ENCODE measurements at places on chromosomes 3 and 15.

- DNase-seq = no peak
Measured at GRCh38 chr15:68593828-68594532, 15.2 kb downstream of the CORO2B start.

- no peak for DNase-seq
Measured at GRCh38 chr3:127675651-127676391, 3.1 kb downstream of the ABTB1 start.

- DNase-seq = no peak
Measured at GRCh38 chr3:147462856-147463255, 53.7 kb downstream of the ZIC1 start.

DNA sequence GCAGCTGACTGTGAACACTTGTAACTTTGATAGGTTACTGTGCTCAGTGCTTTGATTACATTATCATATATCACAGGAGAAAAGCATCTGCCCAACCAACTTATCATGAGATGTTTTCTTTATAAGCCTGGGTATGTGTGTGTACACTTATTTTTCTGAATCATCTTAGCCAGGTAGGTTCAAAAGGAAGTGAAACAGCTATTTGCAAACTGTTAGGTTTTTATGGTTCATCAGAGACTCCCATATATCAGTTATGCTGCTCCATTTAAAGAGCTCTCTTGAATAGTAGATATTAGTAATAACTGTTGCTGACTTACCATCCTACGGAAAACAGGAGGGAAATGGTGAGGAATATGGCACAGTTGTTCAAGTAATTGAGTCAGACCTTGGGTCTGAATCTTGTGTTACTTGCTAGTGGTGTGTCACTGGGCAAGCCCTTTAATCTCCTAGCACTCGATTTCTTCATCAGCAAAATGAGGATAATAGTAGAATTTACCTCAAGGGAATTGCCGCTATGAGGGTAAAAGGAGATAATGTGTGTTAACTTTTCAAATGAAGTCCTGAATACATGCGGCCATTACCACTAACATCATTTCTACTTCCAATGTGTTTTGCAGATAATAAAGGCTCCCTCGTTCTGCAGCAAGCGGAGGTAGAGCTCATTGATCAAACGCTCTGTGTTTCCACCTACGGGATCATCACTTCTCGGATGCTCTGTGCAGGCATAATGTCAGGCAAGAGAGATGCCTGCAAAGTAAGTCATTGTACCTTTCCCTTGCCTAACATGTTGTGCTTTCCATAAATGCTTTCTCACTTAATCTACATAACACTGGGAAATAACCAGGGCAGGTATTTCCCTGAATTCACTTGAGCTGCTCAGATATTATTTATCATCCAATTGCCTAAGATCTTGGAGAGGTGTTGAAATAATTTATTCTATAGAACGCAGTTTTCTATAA is 7.8 kb upstream of the C3orf52 start:
- DNase-seq = no peak

- no peak for DNase-seq
Measured at GRCh38 chr15:74409225-74409624, 24.5 kb downstream of the SEMA7A start.

GRCh38 chr3:80395023-80395422 is 627.2 kb upstream of the ROBO1 start:
- no peak for DNase-seq

DNA sequence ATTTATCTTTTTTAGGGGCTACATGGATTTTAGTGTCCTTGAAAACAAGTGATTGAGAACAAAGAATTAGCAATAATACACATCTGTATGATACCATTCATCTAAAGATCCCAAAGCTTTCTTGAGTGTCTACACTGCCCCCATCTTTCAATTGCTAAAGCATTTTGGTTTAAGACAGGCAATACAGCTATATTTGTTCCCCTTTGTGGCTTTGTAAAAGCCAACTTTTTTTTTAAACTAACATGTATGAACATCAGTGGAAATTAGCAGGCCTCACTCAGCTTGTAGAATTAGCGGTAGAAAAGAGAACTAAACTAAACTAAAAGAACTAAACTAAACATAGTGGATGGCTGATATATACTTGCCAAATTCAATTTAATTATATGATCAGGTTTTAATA is 449.6 kb downstream of the MECOM start:
- DNase-seq = no peak

GRCh38 chr15:29925227-29926082 is 103.2 kb upstream of the TJP1 start:
- DNase-seq = peak; percentile 24

DNA sequence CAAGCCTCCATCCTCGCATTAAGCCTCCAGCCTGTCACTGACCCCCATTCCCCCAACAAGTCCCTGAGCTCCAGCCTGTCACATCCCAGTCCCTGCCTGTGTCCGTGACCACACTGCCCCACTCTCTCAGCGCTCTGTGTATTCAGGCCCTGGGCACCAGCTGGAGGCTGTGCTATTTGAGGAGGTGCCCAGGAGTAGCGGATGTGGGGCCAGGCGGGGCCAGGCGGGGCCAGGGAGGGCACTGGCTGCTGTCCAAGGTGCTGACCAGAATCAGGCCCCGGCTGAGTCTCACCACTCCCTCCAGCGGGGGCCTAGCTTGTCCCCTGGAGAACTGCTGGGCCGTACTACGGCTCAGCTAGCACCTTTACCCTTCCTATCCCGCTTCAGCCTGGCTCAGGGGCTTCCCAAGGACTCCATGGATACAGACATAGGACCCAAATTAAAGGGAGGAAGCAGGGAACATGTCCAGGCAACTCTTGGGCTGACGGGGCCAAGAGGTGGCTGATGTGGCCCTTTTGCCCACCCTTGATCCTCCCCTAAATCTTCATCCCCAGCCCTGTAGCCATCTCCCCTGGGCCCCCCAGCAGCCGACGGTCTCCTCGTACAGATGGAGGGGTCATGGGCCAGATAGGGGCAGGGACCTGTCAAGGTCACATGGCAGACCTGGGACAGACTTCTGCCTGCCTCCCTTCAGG is 1.1 kb downstream of the HHATL start:
- DNase-seq = peak; percentile 78

DNA sequence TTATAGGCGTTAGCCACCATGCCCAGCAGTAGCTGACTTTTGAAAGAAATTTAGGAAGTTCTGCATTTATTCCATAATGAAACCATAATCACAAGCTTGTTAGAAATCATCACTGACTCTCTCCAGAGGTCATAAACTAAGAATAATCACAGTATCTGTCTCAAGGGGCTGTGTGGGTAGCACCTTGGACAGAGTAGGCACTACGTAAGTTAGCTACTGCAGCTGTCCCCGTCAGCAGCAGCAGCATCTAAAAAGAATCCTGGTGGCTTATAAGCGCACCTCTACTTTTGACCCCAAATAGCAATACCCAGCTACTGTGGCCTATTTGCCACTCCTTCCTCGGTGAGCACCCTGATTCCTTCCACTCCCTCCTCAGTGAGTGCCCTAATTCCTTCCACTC is 57.8 kb upstream of the RPL35A start:
- DNase-seq = no peak

DNA sequence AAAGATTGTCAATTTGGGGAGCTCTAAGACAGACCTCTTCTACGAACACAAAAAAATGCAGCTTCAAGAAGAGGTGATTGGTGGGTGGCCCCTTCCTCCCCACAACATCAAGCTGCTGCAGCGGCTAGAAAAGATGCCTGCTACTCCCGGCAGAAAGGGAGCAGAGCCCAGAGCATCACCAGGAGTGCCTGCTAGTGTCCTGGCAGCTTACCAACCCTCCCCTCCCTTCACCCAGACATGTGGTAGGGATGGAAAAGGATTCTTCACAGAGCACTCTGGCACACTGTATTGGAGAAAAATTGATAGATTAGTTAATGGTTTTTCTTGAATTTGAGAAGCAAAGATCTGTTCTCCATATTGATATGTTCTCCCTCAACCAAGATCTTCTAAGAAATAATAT is 10.8 kb downstream of the IP6K1 start:
- DNase-seq = no peak

DNA sequence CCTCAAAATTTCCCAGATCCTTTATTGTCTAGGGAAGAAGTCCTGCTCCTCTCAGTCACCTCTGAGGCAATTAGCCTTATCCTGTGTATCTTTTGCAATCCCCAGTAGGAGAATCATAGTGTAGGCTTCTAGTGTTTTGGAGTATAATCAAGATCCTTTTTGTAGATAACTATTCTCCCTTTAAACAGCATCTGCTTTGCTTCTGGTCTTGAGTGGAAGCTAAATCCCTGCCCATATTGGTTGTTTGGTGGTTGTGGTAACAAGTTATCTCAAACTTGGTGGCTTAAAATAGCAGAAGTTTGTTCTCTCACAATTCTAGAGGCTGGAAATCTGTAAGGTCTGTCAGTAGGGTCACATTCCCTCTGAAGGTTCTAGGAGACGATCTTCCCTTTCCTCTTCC is 217.5 kb upstream of the RASGRP1 start:
- no peak for DNase-seq

- no peak for DNase-seq
Measured at GRCh38 chr3:169090559-169090958, 573.0 kb downstream of the MECOM start.

DNA sequence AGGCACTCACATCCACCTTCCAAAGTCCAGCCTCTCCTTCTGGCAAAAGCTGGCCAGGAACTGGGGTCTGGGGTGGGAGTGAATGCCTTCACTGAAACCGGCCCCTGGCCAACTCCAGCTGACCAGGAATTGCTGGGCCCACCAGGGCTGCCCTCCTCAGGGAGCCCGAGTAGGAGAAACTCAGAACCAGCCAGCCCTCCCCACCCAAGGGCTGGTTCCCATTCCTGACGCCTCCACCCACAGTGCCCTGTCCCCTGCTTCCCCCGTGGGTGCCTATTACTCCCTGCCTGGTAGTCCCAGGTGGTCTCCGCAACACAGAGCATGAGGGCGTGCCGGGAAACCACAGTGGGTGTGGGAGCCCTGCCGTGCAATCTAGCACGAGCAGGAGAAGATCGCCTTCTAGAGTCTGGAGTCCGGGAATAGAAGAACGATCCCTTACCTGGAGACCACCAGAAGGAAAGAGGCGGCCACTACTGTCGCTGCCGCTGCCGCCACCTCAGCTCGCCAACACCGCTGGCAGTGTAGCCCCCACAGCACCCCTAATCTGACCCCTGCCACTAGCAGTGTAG is 178.8 kb downstream of the POTEB3 start:
- no peak for DNase-seq

- DNase-seq = no peak
Measured at GRCh38 chr15:38991126-38991525, 426.5 kb upstream of the RASGRP1 start.

GRCh38 chr3:173502983-173503568 is 105.5 kb downstream of the NLGN1 start:
- no peak for DNase-seq

DNA sequence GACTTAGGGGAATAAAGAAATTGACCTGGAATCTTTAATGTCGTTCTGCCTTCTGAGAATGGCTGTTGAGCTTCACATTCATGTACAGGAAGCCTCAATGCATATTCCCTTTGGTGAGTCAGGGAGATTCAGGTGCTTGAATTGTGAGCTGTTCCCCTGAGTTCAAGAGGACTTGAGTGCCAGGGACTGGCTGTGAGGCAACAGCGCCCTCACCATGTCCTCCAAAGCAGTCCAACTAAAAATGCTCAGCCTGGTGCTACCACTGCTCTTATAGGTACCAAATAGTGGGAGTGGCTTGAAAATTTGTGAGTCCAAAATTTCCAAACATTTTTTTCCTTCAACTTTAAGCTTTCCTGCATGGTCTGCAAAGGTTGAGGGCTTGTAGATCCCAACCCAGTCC is 54.1 kb downstream of the LEO1 start:
- no peak for DNase-seq

- DNase-seq = no peak
Measured at GRCh38 chr3:54434756-54435155, 312.4 kb downstream of the CACNA2D3 start.

DNA sequence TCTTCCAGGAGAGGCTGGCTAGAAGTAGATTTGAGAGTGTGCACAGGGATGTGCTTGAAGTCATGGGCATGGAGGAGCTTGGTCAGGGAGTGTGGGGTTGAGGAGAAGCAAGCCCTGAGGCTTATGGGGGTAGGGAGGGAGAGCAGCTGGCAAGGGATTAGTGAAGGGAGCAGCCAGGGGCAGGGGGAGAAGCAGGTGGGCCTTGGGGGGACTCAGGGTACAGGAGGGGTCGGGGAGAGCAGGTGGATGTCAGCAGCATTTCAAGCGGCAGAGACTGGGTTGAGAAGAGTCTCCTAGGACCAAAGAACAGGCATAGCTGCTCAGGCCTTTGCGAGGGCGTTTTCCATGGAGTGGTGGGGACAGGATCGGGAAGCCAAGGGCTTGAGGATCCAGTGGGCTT is 3.4 kb upstream of the LMAN1L start:
- no peak for DNase-seq

DNA sequence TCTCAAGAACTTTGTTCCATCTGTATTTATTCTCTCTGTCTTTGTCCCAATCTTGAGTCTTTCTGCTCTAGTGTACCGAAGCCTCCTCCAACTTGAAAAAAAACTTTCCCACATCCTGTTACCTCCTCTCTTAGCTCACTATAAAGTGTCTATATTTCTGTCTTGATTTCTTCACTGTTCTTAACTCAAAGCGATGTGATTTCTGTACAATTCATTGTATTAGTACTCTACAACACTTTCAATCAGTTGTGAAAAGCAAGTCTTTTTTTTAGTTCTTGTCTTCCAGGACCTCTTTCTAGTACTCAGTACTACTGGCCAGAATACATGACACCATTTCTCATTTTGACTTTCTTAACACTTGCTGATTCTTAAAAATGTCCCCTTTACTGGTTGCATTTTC is 353.5 kb upstream of the SATB1 start:
- DNase-seq = no peak

DNA sequence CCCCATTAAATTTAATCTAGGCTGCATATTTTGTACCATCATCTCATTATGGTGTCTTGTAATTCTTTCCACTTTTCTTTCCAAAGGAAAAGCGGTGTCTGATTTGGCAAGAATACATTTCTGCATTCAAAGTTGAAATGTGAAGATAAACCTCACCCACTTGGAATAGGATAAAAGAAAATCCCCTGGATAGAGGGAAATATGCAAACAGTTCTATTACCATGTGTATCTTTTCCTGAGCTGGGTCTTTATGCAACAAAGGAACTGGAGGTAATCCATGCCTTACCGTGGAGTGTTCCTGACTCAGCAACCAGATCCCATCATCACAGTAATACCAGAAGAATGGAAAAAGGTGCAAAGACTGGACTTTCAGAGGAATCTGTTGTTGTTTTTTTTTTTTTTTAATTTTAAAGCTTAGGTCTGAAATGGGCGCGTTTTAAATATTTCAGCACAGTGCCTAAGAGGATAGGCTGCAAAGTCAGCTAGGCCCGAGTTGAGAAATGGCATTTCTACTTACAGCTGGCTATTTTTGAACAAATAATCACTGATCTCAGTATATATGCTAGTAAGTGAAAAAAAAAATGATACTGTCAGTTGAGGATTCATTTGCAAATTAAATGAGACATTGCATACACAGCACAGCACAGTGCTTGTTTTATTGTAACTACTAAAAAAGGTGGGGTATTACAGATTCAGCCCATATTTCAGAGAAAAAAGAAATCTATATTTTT is 55.5 kb upstream of the ADAMTS9 start:
- DNase-seq = no peak

Measured in activated CD4-positive, alpha-beta T cell treated with anti-CD3 and anti-CD28 coated beads, Interleukin-2, amount 10 ng/mL, durations not matched to agents 7 days and 5 days (primary cell).